ENCODE measurements at places on chromosomes 13 and 19.

DNA sequence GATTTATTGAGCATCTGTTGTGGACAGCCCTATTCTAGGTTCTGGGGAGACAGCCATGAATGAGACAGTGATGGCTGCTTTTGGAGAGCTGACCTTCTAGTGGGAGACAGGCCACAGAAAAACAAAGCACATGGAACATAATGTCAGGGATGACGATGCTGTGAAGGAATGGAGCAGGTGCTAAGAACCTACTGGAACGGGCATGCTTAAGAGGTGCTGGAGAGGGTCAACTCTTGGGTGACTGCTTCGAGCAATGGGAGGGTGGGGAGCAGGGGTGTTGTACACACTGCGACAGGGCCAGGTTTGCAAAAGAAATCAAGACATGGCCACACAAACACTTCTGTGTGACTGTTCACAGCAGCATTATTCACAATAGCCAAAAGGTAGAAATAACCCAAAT is 12.1 kb upstream of the CEACAM16 start:
- DNase-seq: no peak

DNA sequence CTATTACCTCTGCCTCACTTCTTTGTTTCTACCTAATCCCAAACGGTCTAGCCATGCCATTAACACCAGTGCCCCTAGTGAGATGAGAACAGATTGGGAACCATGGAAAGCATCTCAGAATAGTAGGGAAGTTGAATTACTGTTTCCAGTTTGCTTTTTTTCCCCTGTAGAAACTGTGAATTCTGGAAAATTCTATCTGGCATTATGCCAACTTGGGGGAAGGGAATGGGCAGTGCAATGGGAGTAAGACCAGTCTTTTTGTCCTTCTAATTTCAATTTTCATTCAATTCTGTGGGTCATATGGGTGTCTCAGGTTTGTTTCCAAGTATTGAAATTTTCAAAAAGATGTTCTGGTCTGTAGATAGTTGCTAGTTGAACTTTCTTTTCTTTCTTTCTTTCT is 1666.1 kb downstream of the SLITRK1 start:
- DNase-seq: no peak

GRCh38 chr13:25037057-25037813 is 58.7 kb upstream of the PABPC3 start:
- DNase-seq: no peak

GRCh38 chr19:21128901-21129698 is 12.7 kb upstream of the ZNF431 start:
- DNase-seq: no peak

DNA sequence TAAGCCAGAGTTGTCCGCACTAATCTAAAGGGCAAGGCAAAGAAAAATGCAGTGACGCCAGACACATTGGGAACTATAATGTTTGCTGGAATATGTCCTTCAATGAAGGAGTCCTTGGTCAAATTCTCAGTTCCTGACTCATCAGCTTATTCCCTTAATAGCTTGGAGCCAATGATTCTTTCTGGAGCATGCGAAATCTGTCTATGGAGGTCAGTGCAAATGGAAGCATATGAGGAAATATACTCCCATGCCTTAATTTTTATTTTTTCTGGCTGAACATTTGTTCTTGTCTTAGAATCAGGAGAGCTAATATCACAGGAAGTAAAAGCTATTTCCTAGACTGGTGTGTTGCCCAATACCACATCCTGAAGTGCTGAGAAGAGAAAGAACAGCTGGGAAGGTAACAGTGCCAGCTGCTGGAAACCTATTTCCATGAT is 289.8 kb upstream of the SPRY2 start:
- DNase-seq: no peak

DNA sequence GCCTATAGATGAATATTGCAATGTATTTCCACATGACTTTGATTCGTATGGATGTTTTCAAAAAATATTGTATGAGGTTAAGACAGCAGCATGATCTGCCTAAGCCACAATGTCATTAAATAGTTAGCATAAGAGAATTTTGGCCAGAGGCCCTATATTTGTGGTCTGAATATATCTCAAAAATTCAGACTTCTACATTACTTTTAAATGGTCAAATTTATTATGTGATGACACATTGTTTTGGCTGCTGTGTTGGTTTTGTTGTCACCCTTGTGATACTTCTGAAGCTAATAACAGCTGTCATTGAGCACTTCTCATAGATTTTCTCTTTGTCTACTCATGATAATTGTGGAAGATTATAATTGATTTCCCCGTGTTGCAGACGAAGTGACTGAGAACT is 288.2 kb downstream of the MYO16 start:
- DNase-seq: no peak

DNA sequence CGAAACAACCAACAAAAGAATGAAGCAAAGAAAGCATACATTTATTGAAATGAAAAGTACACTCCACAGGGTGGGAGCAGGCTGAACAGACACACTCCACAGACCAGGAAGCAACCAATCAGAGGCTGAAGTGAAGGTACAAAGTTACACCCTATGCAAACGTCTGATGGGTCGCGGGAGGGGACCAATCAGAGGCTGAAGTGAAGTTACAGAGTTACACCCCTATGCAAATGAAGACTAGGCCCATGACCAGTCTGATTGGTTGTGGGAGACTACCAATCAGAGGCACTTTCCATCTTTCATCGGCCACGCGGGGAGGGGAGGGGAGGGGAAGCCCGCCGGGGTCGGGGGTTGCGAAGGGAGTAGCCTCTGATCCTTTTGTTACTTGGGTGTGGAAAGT is 12.4 kb upstream of the FBL start:
- no peak for DNase-seq

DNA sequence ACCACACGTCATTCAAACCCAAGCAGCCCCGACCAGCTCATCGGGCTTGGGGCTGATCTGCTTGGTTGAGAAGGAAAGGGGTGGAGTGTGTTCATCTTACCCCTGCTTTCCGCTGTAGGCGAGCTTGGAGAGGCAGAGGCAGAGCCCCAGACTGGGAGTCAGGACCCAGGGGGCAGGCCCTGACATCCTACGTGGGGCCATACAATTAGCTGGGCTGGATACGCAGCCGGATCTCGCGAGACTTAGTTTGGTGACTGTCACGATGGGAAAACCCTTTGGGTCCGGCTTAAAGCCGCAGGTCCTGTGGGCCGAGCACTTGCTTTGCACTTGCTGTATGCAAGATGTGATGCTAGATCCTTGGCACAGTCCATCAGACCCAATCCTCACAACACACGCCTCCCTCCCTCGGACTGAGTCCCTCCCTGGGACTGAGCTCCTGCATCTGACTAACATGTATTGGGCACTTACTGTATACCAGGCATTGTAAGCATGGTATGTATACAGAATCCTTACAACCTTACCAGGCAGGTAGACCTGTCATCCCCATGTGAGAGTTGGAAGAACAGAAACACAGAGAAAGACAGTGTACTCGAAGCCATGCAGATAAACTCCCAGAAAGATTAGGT is 3.7 kb downstream of the CEACAM16 start:
- no peak for DNase-seq

DNA sequence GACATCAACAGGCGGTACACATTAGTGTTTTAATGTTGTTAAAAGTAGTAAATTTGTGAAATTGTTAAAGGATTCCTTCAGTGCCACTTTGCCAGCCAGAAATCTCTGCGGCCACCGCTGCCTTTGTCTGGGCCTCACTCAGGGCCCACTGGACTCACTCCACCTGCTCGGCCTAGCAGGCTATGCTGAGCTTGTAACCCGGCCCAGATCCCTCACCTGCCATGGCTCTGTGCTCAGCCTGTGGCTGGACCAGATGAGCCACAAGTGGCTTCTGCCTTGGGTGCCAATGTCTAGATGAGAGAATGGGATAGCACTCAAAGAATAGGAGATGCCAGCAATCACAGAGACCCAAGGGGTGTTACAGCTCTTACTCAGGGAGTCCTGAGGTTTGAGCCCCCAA is 1228.0 kb downstream of the DIAPH3 start:
- DNase-seq: no peak

DNA sequence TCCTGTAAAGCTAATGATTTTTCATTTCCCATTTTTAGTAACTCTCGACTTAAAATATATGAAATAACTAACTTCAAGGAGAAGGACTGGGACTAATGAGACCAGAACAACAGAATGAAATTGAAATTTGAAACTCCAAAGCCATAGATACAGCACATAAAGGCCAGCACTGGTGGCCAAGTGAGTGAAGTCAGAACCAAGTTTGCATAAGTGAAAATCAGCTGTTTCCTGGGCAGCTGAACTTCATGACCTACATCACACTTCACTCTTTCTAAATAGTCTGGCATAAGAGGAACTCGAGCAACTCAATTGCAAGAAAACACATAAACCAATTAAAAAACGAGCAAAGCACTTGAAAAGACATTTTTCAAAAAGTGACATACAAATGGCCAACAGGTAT is 84.5 kb downstream of the DCLK1 start:
- no peak for DNase-seq

DNA sequence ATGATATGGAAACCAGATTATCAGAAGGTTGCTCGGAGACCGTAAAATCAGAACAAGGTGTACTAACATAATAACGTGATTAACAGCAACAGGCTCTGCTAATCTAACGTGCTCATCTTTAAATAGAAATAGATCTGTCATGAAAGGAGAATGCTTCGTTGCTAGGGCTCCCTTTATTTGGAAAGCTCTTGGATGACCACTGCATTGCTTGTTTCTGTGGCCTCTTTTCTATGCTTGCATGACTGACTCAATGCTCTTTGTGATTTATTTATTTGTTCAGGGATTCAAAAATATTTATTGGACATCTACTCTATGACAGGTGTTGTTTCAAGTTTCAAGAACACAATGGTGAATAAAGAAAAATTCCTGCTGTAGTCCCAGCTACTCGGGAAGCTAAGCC is 22.3 kb upstream of the ZDHHC20 start:
- DNase-seq: no peak

DNA sequence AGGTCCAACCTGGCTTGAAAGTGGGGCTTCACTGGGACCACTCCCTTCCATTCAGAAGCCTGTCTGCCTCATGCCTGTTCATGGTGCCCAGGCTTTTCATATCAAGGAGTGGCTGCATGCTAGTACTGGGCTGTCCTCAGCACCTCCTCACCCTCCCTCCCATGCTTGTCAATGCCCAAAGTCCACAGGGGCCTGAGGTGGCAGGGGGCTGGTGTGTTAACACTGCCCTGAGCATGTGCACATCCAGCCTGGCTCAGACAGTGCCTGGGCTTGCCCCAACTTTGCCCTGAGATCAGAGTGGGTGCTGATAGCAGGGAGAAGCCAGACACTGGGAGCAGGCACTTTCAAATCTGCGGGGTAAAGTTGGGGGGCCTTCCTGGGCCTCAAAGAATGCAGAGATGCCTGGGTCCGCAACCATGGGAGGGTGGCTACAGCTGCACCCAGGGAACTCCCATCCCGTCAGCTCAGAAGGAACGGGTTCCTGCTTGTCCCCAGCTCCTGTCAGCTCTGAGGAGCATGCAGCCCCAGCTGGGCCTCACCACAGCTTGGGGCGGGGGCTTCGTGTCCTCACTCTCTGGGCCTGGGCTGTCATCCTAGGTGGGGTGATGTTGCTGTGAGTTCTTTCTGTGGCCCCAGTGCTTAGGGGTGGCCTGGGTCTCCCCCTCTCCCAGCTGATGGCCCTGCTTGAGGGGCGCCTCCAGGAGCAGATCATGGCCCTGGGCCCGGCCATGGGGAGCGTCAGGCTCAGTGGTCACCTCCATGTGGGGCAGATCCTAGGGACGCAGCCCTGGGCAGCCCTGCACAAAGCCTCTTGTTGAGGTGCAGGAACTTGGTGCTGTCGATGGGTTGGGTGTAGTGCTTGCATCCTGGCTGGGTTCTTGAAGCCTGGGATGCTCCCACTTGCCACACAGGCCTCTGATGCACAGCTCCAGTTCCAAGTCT is 830.6 kb upstream of the SLITRK5 start:
- no peak for DNase-seq

DNA sequence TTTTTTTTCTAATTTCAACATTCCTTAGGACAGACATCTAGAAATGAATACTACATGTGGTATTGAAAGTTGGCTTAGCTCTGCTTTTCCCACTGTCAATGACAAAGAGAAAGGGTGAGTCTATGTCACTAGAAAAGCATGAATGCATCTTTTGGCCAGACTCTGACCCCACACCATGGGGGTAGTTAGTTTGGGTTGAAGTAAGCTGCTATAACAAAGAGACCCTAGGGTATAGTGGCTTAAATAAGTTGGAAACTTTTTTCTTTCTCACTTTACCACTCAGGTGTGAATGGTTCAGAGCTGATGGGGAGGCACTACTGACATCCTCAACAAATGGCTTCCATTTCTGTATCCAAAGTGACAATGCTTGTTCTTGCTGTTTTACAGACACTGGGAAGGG is 161.5 kb downstream of the DLEU7 start:
- DNase-seq: no peak

DNA sequence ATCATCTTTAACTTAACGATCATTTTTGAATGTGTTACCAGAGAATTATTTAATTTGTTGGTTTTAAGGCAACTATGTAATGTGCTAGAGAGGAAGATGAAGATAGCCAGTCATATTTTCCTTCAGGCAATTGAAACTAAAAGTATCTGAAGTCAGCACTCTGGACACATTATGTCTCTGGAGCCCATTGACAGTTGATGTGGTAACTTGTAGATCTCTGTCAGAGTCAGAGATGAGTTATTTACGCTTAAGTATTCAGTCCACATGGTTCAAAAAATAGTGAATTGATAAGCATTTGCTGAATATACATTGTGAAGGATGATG is 2.1 kb downstream of the ZMYM2 start:
- no peak for DNase-seq

GRCh38 chr13:25632166-25632888 is 260.6 kb downstream of the ATP8A2 start:
- no peak for DNase-seq

GRCh38 chr19:39941615-39942365 is 7.4 kb upstream of the FCGBP start:
- no peak for DNase-seq

- DNase-seq: no peak
These were observed 2.0 kb upstream of the LILRB2 start for GRCh38 chr19:54282686-54283470.

GRCh38 chr19:15294561-15294990 is 37.8 kb downstream of the BRD4 start:
- no peak for DNase-seq

GRCh38 chr19:53881482-53882390 is at the start of gene PRKCG:
Gene PRKCG (plus strand): TSS chr19:53882197. CDS start chr19:53882495, 298 bp downstream.
- DNase-seq: no peak

DNA sequence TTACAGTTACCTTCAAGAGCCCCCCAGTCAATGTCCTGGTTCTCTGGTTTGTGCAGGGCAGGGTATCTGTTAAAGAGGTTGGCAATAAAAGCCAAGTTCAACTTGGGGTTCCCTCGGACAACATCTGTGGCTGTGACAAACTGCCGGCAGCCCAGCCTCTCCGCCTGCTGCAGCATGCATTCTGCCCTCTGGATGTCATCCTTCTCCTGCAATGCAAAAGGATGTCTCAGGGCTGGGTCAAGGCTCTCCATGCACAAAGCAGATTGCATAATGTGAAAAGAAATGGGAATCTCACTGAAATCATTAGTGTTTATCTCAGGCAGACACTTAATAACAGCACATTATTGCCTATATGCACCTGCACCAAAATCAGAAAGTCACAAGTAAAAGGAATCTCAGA is 35.1 kb downstream of the LCP1 start:
- no peak for DNase-seq

Measured in left forelimb (tissue), 1 donor.